ENCODE measurements at places on chromosomes 6 and 20. TPM values are rescaled to one million over a fixed set of nuclear protein-coding genes. Genes with fewer than 3 reads are reported as not detected.
A peak's percentile ranks its signal among the peaks of the same experiment; 100 is the strongest.

Gene PCSK2
- under 0.01 TPM for total RNA-seq

DNA sequence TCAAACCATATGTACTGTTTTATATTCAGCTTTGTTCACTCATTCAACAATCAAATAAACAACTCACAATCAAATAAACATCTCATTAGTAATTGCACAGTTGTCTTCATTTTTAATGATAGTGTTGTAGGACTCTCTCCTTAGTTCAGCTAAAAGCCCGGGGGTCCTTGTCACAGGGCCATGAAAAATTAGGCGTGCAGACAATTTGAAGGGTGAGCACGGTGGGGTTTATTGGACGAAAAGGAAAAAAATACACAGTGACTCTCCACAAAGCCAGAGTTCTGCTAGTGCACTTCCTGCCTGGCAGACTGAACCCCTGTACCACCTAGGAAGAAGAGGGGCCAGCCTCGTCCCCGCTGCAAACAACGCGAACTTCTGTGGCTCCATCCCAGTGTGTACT lies 257.6 kb upstream of the FLRT3 start:
- no peak for DNase-seq

Gene C2
- 0.54 TPM for total RNA-seq

DNA sequence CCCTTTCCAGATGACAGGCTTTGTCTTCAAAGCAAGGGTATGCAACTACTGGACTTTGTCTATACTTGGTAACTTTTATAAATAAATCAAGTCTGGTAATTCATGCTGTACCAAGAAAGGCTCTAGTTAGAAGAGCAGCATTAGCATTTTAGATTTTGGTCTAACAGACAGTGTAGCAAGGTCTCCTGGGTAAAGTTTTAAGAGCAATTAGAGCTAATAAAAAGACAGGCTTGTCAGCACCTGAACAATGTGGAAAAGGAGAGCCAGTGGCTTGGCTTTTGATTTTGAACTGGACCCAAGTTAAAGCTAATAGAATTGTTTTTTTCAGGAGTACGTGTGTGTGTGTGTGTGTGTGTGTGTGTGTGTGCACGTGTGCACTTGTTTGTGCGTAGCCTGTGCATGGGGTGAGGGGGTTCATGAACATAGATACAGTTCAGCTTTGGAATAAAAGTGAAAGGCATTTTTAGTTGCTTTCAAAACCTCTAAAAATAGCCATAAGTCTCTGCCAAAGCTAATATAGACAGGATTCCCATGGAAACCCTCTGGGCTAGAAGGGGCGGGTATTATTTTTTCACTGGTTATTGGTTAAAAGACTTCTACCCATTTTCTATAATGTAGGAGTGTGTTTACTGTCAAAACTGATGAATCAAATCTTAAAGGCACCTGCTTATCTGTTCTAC lies 138.4 kb downstream of the KCNQ5 start:
- DNase-seq, result no peak

DNA sequence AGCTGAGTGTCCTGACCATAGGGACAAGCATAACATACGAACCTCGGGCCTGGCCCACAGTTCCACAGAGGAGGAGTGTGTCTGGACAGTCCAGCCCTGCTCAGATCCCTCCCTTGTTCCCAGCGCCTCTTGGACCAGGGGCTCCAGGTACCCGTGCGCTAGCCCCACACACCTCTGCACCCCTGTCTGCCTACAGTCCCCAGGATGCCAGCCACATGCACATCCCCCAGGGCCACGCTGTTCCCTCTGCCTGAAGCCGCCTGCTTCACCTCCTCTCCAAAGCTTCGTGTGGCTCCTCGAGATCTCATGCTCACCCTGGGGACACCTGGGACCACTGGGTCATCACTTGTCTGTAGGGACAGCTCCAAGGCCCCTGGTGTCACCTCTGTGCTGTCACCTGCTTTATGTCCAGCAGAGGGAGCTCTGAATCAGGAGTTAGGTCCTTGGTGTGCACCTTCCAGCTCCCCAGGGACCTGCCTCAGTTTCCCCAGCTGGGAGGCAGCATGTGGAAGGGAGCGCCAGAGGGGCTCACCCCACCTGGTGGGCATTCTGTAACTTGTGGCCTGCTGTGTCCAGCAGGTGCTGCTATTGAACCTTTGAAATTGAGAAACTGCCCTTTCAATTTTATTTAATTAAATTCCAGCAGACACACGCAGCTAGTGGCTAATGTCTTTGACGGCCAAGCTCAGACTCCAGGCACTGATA lies 7.3 kb upstream of the YTHDF1 start:
- no peak for DNase-seq

Gene TREM2
- total RNA-seq, result not detected

GRCh38 chr6:42901538-42901957 lies 14.3 kb upstream of the PTCRA start:
- peak; percentile 54 for DNase-seq

Gene LINC00237
- not detected for total RNA-seq

- DNase-seq, result no peak
Measured at GRCh38 chr20:60053125-60053817, 95.0 kb downstream of the CDH26 start.
